ENCODE measurements at places on chromosomes 5 and 9.
A peak's percentile ranks its signal among the peaks of the same experiment; 100 is the strongest.

GRCh38 chr5:149345892-149346222, 558 bp downstream of the GRPEL2 start:
- DNase-seq = peak; percentile 42

DNA sequence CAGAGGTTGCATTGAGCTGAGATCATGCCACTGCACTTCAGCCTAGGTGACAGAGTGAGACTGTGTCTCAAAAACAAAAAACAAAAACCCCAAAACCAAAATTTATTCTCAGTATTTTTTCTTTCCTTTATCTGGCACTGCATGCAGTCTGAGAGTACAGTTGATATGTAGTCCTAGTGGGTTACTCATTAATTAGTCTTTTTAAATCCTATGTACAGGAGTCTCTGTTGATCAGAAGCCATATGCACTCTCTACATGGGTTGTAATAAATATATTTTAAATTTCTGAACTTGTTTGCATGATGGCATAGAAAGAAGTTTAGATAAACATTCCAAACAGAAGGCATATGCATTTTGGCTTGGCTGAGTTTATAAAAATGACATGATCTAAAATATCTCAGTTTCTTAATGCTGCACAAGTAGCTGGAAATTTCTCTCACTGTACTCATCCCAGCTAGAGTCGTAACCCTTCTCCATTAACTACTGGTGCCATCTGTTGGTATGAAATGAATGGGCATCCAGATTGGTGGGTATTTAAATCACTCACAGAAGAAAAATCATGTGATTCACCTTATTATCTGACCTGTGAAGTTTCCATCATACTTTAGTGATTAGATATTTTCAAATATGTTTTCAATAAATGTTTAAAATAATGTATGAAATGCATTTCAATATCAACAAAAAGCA, 284.8 kb downstream of the CTNND2 start:
- peak; percentile 24 for DNase-seq

GRCh38 chr9:14923701-14924100, 13.5 kb upstream of the FREM1 start:
- no peak for DNase-seq

DNA sequence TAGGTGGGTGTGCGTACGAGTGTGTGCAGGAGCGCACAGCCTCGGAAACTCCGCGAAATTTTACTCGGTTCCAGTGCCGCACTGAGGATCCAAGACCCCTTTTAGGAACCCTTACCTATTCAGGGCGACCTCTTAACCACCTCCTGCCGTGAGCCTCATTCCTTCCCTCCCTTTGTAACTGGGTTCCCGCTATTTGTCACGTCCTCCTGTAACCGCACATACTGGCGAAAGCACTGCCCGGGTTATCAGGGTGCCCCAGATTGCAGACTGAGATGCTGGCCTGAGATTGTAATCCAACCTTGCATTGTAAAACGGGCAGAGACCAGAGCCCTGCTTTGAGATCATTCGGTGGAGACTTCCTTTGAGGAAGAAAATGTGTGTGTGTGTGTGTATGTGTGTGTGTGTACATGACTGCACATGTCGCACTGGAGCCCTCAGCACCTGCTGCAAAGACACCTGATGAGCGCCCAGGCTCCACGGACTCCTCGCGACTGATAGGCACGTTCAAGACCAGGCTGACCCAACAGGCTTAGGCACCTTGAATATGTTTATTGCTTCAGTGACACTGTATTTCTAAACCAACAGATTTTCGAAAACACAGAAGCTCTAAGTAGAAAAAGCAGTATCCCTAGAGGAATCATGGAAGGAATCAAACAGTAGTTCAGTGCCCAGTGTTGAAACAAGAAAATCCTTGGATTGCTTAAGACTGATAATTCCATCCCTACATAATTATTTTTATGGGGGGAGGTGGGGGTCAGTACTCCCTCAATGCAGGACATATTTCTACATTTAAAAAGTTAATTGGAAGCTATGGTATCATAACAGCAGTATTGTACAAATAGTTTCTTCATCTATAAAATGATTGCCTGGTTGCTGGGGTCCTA, 86.5 kb upstream of the TNFAIP8 start:
- DNase-seq = peak; percentile 36

GRCh38 chr5:172871982-172872381, 37.9 kb downstream of the ERGIC1 start:
- no peak for DNase-seq

DNA sequence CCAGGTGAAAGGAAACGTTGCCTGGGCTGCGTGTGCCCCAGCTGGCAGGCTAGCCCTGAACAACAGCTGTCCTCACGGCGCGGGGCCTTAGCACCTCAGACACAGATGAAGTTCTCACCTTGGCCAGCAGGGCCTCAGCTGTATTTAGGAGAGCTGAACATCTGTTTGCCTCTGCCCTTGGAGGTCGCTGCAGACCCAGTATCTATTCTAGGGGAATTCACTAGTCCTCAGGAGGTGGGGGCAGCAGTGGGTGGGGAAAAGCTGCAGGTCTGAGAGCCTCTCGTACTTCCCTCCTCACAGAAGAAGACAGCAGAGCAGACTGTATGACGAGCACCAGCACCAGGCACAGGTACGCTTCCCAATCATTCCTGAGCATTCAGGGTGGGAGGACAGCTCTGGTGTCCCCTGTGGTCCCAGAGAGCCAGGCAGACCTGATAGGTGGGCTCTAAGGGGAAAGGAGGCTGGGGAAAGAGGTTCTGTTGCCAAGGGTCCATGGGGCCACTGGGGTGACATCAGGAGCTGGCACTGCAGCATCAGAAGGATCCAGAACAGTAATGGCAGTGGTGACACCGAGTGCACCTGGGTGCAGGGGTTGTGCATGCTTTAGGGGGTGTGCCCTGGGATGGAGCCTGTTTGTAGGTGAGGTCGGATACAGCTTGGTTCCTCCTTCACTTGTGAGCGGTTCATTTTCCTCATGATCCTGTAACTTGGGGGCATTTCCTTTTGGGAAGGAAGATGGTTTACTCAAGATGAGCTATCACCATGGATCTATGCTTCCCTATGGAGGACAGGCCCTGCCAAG, 13.8 kb downstream of the CD74 start:
- DNase-seq = peak; percentile 11

DNA sequence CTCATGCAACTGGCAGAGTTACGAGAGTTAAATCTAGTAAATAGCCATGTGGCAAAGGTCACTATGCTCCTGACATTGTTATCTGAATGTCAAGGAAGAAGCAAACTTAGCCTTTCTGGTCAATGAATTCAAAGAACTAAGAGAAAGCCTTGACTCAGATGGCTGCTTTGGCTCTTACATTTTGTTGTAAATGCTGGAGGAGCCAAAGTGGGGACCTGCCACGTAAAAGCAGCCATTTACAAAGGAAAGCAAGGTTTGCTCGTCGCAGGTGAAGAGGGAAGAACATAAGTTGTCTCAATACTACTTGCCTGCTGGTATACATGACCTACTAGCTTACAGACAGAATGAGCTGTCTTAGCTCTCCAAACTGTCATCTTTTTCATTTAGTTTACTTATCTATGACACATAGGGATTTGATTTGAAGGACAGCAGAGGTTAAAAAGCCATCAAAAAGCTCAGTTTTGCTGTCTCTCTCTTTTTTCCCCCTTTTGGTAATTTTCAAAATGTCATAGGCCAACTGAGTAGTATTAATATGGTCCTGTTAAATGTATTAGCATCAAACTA, 1052.8 kb upstream of the DMAC1 start:
- DNase-seq = no peak

- no peak for DNase-seq
Observed at GRCh38 chr5:61245486-61245885, 83.2 kb upstream of the SMIM15 start.

DNA sequence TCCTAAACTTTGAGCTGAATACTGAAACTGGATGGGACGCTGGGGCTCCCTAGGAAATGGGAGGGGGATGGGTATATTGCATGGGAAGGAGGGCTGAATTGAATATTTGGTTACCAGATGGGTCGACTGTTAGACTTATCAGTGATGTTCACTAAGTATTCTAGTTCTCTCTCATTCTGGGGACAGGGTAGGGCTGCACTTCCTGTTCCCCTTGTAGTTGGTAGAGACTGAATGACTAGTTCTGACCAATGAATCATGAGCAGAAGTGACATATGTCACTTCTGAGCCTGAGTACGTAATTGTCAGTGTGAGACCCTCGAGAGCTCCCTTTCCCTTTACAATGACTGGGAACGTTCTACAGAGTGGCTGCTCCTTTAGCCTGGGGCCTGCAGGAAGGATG, 55.5 kb upstream of the DMRT1 start:
- no peak for DNase-seq

DNA sequence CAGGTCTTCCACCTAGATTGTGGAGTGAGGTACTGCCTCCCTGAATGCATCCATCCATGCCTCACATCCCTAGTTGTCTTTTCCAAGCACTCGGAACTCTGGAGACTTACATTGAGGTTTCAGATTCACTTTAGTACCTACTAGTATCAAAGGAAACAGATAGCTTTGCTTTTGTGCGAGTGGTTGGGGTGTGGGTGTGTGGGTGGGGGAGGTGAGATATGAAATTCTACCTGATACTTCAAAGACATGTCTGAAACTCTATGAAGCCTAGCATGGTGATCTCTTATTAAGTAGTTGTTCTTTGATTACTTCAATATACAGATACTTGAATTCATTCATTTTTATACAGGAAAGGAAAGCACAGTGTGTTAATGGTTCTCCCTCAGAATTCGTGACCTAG, 64.4 kb downstream of the MCCC2 start:
- no peak for DNase-seq

- DNase-seq = peak; percentile 90
Observed at GRCh38 chr9:122498883-122499288, 11.7 kb upstream of the OR1J2 start.

DNA sequence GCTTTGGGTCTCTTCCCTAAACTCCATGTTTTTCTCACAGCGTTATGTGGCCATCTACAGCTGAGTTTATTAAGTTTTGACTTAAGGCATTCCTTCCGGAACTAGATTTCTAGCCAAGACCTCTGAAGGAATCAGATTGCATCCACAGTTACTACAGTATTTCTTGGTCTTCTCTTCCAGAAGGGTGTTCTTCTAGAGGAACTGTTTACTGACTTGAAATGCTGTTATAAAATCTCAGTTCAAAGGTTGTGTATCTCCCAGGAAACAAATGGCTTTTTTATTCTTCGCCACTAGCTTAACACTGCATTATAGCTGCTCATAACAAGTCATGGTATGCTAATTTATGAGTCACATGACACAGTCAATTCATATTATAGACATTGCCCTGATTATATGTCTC, 55.3 kb upstream of the RAD23B start:
- no peak for DNase-seq

DNA sequence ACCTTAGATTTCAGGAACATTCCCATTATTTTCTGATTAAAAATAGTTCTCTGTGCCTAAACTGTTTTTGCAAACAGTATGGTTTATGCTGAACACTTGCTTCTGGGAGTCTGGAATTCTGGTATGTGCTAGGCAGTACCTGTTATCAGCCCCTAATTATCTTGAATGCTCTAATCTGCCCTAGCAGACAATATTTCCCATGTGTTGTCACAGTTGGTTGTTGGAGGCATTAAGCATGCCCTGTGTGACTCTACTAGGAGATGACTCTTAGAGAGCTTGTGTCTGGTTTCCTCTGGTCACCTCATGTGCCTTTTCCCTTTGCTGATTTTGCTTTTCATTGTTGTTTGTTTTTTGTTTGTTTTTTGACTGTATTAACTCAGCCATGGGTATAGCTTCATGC, 36.6 kb downstream of the UHRF2 start:
- no peak for DNase-seq

GRCh38 chr9:33297432-33297831, 7.1 kb downstream of the NFX1 start:
- DNase-seq = no peak

DNA sequence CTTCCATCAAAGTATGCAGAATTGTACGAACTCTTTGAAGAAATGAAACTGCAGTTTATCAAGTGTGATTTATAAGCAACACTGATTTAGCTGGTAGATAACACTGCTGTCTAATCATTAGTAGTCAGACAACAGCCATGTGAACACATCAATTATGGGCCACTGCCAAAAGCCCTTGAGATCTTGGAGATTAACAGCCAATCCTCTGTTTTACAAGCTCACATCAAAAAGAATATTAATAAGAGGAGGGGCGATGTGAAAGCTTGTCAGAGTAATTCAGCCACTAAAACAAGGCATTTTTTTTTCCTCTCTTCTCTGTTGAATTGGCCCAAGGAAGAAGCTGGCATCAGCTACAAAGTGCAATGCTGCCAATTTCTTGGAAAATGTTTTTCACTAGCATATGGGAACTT, 28.1 kb downstream of the ZNF608 start:
- DNase-seq = peak; percentile 71

DNA sequence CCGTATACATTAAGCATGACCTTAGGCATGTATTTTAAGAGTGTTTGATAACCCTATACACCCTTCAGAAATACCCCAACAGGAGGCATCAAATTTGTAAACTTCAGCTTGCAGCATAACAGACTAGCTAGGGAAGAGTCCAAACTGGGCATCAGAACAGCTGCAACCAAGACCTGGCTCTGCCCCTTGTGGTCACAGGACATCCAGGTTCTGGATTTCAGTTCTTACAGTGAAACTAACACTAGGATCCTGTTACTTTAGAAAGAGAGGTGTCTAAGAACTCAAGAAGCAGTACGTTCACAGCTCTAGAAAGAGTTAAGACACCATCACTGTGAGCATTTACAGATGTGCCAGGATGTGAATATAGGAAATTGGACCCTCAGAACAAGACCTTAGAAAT, 229.8 kb downstream of the BNC2 start:
- peak; percentile 2 for DNase-seq

- no peak for DNase-seq
Observed at GRCh38 chr5:130323804-130324454, 419.7 kb downstream of the CHSY3 start.

DNA sequence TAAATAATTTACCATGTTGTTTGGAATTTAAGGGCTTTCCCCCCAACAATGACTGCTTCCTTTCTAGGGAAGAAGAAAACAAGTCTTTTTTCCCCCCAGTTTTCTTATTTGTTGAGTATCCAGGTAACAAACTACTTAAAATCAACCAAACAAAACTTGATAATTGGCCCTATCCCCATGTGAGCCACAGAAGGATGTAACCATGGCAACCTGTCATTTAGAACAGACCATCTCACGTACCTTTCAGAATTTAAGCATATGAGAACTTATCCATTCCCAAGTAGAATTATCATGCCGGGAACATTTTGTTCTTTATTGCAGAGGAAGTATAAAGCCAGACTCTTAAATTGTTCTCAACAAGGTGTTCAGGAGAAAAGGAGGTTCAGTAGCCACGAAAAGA, 392.3 kb downstream of the CETN3 start:
- peak; percentile 1 for DNase-seq

- no peak for DNase-seq
Observed at GRCh38 chr5:86878250-86878649, 260.5 kb downstream of the COX7C start.

DNA sequence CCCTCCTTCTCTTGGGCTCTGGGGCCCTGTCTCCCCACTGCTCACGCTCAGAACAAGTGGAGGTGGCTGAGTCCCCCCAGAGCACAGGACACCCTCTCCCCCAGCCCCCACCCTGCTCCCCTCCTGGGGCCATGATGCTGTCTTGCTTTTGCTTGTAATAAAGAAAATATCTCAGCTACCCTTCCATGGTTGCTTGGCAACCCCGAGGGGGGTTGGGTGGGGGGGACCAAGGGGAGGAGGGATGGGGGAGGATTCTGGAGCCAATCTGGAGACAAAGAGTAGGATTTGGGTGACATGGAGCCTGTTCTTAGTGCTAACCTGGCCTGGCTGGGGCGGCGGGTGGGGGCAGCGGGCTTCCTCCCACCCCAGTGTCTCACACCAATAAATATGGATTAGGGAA, 16.1 kb upstream of the CERCAM start:
- no peak for DNase-seq
